GDM1 (cell line): ENCODE measurements at places on chromosomes 2 and 18.

DNA sequence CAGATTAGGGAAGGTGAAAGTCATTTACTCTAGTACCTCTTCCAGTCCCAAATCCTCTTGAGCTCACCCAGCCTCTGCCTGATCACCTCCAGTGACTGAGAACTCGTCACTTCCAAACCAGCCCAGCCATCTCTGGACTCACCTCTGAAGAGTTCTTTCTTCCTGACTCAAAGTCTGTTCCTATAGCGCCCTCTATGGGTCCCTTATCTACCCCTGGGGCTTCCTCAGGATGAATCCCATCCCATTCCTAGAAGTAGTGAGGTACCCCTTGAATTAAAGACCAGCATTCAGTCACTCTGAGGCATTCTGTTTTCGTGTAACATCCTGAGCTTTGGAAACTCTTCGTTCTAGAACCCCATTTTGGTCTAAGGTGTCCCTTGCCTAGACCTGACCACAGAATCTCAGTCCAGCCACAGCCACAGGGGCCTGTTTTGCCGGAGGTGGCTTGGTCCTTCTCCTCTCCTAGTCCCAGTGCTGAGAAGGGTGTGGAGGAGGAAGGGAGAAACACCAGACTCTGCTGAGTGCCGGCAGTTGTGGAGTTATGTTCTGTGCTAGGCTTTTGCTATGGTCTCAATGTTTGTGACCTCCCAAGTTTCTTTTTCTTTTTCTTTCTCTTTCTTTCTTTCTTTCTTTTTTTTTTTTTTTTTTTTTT is 32.7 kb downstream of the SIX3 start:
- no peak for DNase-seq

GRCh38 chr2:237509905-237510304 is 22.9 kb downstream of the MLPH start:
- no peak for DNase-seq

DNA sequence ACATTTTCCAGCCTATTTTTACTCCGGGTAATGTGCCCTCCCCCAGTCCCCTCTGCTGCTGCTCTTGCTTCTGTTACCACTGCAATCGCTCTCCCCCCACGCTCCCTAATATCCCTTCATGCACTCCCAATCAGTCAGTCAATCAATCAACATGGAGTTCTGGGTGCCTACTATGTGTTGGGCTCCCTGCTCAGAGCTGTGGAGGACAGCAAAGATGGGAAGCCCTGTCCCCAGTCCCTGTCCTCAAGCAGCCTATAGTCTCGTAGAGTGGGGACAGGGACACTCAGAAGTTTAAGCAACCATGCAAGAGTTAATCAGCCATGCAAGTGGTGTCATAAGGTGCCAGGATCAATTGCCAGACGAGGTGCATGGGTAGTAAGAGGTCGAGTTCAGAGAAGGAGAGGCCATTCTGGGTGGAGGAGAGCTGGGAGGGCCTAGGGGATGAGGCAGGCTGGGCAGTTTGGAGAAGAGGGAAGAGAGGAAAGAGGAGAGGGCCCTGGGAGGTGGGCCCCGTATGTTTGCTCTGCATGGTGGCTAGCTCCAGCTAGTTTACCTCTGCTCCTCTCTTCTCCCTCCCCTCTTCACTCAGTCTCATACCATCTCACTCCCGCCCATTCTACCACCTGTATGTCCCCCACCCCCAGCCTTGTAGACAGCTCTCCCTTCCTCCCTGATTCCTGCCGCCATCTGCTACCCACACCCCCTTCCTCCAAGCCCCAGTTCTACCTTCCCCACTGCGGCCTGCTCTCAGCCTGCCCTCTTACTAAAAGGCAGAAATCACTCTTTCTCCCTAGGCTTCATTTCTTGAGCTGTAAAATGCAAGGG is 3.9 kb downstream of the ASIC4 start:
- no peak for DNase-seq

GRCh38 chr2:57882895-57883515 is 163.6 kb upstream of the VRK2 start:
- no peak for DNase-seq

DNA sequence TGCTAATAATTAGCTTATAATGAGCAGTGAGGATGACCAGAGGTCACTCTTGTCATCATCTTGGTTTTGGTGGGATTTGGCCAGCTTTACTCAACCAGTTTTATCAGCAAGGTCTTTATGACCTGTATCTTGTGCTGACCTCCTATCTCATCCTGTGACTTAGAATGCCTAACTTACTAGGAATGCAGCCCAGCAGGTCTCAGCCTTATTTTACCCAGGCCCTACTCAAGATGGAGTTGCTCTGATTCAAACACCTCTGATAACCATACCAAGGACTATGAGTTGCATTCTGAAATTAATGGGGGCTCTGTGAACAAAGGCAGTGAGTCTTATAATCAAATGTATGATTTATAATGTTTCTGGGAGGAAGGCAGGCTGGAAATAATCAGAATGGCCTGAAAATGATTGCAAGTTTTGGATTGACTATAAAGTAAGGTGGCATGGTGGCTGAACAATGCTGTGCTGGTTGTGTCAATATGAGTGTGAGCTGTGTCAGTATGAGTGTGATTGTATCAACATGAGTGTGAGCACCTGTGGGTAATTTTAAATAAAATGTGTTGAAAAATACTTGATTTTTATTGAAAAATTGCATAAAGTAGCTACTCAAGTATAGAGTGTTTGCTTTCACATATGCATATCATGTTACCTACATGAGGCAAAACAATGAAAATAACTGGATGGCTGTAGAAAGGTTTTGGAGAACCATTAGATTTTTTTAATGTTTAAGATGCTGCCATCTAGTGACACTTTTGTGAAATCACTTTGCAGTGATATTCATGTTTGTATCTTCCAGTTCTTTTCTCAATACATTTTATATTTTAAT is 103.0 kb downstream of the KYNU start:
- DNase-seq, result no peak
